ENCODE measurements at places on chromosomes 6 and 20.

GRCh38 chr6:138289739-138290138 is 71.4 kb upstream of the PBOV1 start:
- DNase-seq, result no peak

DNA sequence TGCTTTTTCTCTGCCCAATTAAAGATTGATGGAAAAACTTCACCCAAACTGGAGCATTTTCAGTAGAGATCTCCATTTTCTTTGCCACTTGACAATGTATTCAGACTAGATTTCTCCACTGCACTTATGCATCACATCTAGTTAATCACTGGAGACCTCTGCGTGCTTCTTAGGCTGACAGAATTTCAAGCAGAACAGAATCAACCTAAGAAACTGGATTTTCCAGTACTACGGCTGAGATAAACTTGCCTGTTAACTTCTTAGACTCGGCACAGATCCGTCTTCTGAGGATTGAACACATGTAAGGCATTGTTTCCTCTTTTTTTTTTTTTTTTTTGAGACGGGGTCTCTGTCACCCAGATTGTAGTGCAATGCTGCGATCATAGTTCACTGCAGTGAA is 139.2 kb downstream of the LRRC1 start:
- no peak for DNase-seq

- DNase-seq, result no peak
These were observed 52.6 kb upstream of the NAA20 start for GRCh38 chr20:19964289-19965265.

GRCh38 chr20:56957737-56958553 is 308.5 kb downstream of the BMP7 start:
- no peak for DNase-seq

DNA sequence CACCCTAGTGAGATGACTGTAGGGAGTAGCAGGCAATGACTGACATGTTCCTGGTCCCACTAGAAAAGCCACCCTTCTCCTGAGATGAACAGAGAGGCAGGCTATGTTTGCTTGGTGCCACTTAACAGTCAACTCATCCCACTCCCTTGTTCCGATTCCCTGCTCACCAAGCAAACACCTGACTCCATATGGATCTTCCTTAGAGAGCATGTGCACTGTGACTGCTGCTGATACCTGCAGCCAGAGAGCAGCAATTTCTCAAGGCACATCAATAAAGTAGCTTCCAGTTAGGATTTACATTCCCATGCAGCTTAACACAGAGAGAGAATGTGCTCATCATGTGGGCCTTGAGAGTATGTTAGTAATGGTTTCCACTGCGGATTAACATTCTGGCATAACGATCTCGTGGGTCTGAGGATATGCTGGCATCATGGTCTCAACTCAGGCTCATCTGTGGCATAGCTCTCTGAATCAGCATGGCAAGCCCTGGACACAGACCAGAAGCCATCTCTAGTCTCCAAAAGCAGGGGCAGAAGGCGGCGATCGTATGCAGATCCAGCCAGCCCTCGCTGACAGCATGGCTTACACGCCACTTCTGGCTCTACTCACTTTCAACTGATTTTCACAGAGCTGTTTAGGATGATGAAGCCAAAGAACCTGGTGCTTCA is 43.9 kb downstream of the ATXN1 start:
- peak; percentile 59 for DNase-seq

GRCh38 chr20:8874437-8874836 is 194.4 kb upstream of the PLCB4 start:
- DNase-seq, result no peak

DNA sequence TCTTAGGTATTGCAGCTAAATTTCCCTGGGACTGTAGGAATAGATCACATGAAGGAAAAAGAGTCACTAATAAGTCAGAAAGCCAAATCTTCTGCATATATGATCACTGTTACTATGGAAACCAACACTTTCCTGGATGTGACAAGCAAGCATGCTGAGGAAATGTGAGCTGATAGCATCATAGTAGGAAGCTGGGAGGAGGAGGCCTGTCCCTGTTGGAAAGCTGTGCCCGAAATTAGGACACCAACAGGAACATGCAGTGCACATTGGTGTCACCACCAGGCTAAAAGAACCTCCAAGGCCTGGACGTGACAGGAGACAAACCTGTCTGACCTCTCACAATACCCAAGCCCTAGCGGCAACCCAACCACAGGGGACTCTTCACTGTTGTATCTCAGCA is 181.9 kb upstream of the PCSK2 start:
- no peak for DNase-seq

DNA sequence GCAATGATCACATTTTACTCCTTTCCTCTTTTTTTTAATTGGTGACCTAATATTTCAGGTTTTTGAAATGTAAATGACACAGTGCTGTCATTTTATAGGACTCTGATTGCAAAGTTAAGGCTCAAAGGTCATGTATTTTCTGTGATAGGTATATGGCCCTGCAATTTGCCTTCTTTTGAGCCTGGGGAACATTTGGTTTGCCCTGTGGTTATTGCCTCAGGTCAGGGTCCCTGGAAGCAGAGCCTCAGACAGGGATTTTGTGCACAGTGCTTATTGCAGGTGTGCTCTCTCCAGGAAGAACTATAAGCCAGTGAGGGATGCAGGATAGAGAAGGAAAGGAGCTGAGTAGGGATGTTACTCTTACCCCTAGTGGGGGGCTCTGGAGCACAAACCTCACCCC is 229.3 kb upstream of the ECI2 start:
- no peak for DNase-seq

DNA sequence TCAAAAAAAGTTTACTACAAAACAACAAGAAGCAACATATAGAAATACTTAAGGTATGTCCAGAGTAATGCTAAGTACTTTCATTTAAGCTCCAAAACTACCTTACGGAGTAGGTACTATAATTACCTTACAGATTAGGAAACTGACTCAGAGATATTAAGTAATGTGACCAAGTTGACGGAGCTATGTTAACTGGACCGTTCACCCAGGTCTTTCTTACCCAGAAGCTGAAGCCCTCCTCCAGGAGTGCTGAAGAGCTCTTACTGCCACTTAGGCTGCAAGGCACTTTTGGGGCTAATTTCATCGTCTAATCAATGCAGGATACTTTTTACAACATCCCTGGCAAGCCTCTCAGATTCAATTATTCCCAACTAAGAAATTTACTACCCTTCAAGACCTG is 123.7 kb downstream of the CHD6 start:
- DNase-seq, result no peak

GRCh38 chr6:18262702-18263417 is 1.5 kb downstream of the DEK start:
- no peak for DNase-seq

DNA sequence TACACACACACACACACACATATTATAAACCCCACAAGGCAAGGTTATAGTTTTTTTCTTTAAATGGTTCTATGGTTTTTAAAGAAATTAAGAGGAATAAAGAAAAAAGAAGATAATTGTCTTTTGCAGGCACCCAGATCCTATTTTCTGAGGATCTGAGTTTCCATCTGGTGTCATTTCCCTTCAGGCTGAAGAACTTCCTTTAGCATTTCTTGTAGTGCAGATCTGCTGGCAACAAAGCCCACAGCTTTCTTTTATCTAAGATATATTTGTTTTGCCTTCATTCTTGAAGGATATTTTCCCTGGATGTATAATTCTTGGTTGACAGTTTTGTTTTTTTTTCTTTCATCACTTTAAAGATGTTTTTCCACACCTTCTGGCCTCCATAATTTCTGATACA is 57.6 kb upstream of the PMEPA1 start:
- DNase-seq, result no peak

- DNase-seq, result no peak
These were observed 451.7 kb upstream of the MARCKS start for GRCh38 chr6:113405326-113406047.

- DNase-seq, result no peak
These were observed 24.3 kb upstream of the CDYL start for GRCh38 chr6:4751823-4752464.

GRCh38 chr6:134684423-134684795 is 265.5 kb downstream of the ALDH8A1 start:
- DNase-seq, result no peak

GRCh38 chr6:108836061-108836460 is 12.2 kb upstream of the ARMC2 start:
- no peak for DNase-seq

GRCh38 chr6:156938143-156938542 is 161.0 kb downstream of the ARID1B start:
- DNase-seq, result no peak

DNA sequence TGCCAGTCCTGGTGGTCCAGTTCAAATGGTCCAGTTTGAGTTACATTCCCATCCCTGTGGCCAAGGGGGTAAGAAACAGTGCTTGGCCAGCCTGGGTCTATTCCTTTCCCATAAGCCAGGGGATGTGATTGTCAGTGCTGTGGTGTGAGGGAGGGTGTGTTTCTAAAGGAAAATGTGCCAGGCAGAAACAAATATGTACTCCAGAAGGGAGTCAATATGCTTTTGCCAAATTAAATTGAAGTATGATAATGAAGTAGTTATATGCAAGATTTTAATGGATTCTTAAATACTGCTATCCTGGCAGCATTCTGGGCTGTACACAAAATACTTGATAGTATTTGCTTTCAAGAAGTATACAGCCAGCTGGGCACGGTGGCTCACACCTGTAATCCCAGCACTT is 16.6 kb upstream of the PAQR8 start:
- no peak for DNase-seq

DNA sequence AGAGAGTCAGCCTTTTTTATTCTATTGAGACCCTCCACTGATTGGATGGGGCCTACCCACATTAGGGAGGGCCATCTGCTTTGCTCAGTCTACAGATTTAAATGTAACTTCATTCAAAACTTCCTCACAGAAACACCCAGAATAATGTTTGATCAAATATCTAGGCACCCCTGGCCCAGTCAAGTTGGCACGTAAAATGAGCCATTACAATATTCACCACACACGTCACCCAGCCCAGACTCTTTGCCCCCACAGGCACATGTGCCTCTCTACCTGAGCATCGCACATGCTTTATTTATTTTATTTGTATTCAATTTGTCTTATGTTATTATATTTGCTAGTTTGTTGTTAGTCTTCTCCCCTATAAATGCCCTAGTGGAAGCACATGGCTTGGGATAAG is 70.9 kb upstream of the EYA2 start:
- DNase-seq, result no peak

GRCh38 chr6:157838718-157839430 is 15.8 kb downstream of the SNX9 start:
- DNase-seq, result no peak

- no peak for DNase-seq
These were observed 45.1 kb downstream of the SYTL3 start for GRCh38 chr6:158694913-158695312.

GRCh38 chr6:119446609-119447008 is 97.0 kb upstream of the MAN1A1 start:
- DNase-seq, result no peak

- DNase-seq, result peak; percentile 12
These were observed 110.9 kb downstream of the GFRAL start for GRCh38 chr6:55438203-55438602.

GRCh38 chr20:61883857-61884393 is 181.8 kb downstream of the TAF4 start:
- DNase-seq, result no peak

- no peak for DNase-seq
These were observed 28.0 kb downstream of the RAB44 start for GRCh38 chr6:36725581-36725980.

DNA sequence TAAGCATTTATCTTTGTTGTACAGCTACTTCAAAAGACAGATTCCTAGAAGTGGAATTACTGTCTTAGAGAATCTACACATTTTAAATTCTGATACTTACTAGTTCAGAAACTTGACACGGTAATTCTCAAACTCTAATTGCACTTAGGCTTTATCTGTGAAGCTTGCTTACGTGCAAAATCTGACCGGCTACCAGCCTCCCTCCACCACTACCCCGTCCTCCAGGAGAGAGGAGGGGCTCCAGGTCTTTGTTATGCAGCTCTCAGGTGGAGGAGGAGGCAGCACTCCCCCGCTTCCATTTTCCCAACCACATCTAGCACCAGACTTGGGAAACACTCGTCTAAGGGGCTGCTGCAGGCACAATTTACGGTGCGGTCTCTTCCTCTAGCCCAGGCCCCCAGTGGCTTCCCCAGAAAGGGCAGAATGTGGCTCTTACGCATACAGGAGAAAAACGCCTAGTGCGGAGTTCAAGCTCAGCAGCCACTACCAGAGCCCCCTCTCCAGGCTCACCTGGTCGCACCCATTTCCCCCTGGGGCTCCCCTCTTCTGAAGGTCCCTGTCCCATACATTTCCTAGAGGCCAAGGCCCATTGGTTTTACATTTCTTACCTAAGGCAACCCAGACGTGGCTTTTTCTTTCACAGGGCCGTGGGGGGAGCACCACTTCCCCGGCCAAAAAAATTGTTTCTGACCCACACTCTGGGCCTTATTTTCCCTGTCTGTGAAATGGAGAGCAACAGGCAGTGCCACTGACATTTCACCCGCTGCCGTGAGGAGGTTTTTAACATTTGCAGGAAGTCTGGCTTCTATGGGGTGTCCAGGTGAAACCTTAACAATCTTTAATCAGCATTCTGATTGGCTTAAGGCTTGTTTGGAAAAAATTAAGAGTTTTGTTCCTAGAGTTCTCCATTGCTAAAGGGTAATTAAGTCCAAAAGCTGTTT is 1.6 kb upstream of the TGIF2 start:
- DNase-seq, result no peak

DNA sequence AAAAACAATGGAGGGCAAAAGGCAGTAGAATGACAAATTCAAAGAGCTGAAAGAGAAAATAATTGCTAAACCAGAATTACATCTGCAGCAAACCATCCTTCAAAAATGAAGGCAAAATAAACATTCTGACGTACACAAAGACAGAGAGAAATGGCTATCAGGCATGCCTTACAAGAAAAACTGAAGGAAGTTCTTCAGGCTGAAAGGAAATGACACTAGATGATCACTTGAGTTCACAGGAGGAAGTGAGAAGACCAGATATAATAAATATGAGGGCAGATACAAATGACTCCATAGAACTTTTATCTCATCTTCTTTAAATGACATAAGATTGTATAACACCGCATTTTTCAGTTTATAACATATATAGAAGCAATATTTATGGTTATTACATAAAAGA is 30.0 kb downstream of the DZANK1 start:
- no peak for DNase-seq

- no peak for DNase-seq
These were observed 92.6 kb downstream of the MAP3K7 start for GRCh38 chr6:90494067-90494780.

- no peak for DNase-seq
These were observed 46.4 kb upstream of the CCDC28A start for GRCh38 chr6:138727182-138727581.

- no peak for DNase-seq
These were observed 2.9 kb downstream of the FAXC start for GRCh38 chr6:99346595-99346994.

DNA sequence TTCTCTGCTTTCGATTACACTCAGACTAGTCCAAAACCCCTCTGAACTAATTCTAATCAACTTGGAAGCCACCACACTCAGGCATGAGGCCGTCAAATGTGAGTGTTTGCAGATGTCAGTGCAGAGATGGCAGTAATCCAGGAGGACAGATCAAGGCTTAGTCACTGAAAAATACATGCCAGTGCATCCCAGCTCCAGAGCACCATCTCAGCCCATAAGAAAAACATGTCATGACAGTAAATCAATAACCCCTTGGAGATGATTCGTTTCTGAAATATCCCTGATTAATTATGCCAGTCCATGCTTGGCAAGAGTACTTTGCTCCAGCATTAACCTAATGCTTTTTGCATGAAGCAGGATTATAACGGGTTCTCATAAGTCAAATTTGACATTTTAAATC is 179.5 kb downstream of the ADAT2 start:
- DNase-seq, result peak; percentile 94

- no peak for DNase-seq
These were observed 1.2 kb downstream of the FUT9 start for GRCh38 chr6:96017070-96017359.

- no peak for DNase-seq
These were observed 2.2 kb upstream of the VEGFA start for GRCh38 chr6:43767553-43768505.
